ENCODE measurements at places on chromosomes 1 and 21.

- peak; percentile 83 for DNase-seq
Observed at GRCh38 chr1:205598841-205599668, 32.8 kb downstream of the ELK4 start.

GRCh38 chr1:21652937-21653743 is 16.0 kb downstream of the RAP1GAP start:
- no peak for DNase-seq

GRCh38 chr1:207742850-207743555 is 8.9 kb upstream of the CD46 start:
- DNase-seq = no peak

DNA sequence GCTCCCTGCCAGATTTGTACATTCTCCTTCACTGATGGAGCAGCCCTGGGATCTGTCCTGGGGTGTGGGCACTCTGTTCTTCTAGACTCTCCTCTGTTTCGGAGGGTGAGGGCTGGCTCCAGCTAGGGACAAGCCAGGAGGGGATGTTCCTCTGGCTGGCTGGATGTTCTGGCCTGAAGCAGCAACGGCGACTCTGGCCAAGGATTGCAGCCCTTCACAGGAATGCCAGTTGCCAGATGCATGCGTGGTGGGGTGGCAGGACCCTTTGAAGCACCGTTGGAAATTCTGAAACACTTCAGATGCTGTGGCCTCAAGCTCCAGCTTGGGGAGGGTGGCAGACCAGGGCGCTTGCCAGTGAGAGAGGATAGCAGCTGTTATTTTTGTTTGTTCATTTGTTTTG is 210.9 kb downstream of the TRABD2B start:
- DNase-seq = no peak

GRCh38 chr1:30011970-30012369 is 711.4 kb downstream of the MATN1 start:
- no peak for DNase-seq

DNA sequence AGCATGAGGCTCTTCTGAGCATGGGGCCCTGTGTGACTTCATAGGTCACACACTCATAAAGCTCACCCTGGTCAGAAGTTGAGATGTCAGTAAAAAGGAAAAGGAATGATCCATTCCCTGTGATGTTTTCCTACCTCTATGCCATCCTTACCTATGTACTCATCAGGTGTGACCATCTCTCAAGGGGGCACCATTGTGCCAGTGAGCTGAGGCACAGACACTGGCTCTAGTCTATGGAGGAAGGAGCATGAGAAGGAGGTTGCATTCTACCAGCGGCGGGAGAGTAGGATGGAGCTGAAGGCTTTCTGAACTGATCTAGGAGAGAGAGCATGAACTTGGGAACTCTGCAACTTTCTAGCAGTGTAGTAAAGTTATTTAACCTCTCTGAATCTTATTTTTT is 65.8 kb upstream of the RGL1 start:
- DNase-seq = no peak

- no peak for DNase-seq
Observed at GRCh38 chr1:233993651-233994050, 89.2 kb downstream of the SLC35F3 start.

GRCh38 chr1:228275179-228275429 is 67.3 kb downstream of the OBSCN start:
- no peak for DNase-seq

DNA sequence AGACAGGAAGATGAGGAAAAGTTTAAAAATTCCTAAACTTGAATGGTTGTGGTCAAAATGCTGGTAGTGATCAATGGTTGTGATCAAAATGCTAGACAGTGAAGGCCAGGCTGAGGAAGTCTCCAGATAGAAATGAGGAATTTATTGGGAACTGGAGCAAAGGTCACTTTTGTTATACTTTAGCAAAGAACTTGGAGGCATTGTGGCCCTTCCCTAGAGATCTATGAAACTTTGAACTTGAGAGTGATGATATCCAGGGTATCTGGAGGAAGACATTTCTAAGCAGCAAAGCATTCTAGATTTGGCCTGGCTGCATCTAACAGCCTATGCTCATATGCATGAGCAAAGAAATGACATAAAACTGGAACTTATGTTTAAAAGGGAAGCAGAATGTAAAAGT is 35.5 kb upstream of the RABGAP1L start:
- no peak for DNase-seq

DNA sequence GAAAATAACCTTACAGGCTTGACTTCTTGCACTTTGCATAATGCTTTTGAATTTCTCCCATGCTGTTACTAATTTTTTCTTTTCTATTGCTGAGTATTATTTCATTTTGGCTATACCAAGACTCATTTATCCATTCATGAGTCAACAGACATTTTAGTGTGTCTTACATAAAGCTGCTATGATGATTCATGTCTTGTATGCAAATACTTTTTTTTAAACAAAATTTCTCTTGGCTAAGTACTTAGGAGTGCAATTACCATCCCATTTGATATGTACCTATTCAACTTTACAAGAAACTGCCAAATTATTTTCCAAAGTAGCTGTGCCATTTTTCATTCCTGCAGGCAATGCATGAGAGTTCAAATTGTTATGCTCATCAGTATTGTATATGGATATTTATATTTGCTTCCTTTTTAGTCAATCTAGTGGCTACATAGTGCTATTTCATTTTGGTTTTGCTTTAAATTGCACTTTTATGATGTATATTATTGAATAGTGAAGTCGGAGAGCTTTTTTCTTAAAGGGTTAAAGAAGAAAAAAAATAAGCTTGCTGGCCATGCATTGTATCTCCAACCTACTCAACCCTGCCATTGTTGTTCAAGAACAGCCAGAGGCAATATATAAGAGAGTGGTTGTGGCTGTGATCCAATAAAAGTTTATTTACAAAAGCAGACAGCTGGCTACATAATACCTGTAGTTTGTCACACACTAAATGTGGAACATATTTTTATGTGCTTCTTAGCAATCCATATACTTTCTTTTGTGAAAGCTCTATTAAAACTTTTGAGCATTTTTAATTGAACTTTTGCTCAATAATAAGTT is 862.8 kb downstream of the KCNT2 start:
- no peak for DNase-seq

GRCh38 chr1:39971138-39971537 is 16.2 kb downstream of the MFSD2A start:
- DNase-seq = no peak

- peak; percentile 73 for DNase-seq
Observed at GRCh38 chr1:12276225-12276624, 46.4 kb downstream of the VPS13D start.

GRCh38 chr1:196309386-196309785 is 298.9 kb downstream of the KCNT2 start:
- peak; percentile 68 for DNase-seq

- DNase-seq = no peak
Observed at GRCh38 chr1:214525535-214526019, 25.8 kb downstream of the PTPN14 start.

DNA sequence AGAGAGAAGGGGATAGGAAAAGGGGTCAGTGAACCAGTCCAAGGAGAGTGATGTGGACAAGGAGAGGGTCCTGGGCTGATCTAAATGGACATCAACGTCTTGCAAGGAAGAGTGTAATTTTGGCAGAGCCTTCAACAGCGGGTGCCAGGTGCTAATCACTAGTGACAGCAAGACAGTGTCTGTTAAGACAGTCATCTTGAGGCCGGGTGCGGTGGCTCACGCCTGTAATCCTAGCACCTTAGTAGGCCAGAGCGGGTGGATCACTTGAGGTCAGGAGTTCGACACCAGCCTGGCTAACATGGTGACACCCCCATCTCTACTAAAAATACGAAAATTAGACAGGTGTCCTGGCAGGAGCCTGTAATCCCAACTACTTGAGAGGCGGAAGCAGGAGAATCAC is 12.2 kb upstream of the PADI6 start:
- DNase-seq = no peak

- peak; percentile 77 for DNase-seq
Observed at GRCh38 chr1:79353224-79353623, 346.7 kb upstream of the ADGRL4 start.

DNA sequence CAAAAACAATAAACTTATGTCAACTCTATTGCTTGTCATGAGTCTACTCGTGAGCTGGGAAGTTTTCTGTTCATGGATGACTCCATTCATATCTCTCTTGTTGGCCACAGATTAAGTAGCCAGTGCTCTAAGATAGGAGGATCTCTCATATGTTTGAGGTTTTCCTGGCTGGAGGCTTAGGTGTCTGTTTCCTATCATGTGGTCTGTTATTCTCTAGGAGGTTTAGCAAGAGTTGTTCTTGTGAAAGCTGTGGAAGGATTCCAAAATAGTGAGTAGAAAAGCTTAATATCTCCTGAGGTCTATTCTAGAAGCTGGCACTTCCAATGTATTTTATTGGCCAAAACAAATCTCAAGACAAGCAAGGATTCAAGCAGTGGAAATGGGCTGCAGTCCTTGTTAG is 5.8 kb upstream of the KRTAP20-2 start:
- peak; percentile 0 for DNase-seq

GRCh38 chr21:44858791-44859190 is 14.7 kb downstream of the PTTG1IP start:
- no peak for DNase-seq

DNA sequence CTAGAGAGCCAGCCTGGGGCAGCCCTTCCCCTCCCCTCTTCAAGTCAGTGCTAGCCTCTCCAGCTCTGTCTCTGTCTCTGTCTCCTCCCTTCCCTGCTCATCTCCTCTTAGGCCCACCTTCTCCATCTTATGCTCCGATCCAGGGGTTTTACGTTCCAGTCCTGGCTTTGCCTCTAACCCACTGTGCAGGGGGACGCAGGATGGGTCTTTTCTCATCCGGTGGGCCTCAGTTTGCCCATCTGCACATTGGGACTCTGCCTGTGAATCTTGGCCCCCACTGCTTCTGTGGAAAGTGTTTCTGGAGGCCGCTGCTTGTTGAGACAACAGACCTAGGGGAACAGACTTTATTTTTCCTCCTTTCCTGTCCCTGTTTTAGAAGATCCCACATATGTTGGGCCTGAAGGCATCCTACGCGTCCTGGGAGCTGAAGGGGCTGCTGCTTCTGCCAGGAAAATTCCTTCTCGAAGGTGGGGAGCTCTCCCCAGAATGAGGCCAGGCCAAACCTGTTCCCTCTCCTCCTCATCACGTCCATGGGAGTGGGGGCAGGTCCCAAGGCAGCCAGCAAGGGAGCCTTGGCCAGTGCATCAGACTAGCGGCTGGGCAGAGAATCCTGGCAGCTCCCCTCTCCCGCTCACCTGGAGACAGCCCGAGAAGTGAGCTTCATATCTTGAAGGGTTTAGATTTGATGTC is 99.5 kb upstream of the CSF3R start:
- DNase-seq = no peak

- peak; percentile 52 for DNase-seq
Observed at GRCh38 chr1:42957880-42958487, 684 bp downstream of the SLC2A1 start.

DNA sequence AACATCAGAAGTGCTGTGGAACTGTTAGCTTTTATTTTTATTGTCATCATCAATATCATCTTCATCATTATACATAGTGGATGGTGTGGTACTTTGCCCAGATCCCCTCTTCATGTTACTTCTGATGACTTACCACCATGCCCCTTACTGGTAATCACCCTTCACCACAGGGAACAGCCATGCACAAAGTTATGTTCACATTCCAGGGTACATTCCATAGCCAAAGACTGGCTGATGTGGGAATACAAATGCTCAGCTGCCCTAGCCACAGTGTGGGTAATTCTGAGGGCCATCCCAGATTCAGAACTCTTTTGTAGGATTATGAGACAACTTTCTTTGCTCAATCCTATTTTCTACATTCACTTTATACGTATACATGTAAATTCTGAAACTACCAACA is 691.3 kb upstream of the CXADR start:
- no peak for DNase-seq

- DNase-seq = no peak
Observed at GRCh38 chr1:247204177-247204647, 32.4 kb upstream of the ZNF124 start.

DNA sequence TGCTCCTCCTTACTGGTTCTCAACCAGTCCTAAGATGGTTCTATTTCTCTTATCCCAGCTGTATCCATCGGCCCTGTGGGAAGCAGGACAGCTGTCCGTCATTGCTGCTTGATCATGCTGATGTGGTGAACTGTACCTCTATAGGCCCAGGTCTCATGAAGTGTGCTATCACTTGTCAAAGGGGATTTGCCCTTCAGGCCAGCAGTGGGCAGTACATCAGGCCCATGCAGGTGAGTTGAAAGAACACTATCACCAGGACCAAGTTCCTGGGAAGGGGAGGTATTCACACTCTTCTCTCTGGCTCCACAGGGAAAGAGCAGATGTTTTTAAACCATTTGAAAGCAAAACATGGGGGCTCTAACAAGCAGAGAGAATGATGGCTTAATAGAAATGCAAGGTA is 302.6 kb downstream of the PAPPA2 start:
- no peak for DNase-seq

DNA sequence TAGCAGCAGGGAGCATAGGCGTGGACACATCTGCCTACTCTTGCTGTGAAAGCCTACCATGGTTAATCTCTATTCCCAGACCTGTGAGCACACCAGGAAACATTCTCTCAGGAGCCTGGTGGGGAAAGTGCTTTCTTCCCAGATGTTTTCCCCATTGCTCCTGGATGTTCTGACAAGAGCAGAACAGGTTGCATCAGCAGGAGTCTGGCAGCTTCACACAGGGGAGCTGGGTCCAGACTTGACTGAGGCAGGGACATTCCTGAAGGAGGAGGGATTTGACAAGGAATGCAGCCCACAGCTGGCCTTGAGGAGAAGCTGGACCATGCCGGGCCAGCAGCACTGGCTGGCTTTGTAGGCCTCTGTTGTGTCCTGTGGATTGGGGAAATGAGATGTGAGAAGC is 21.0 kb upstream of the ARTN start:
- peak; percentile 54 for DNase-seq

DNA sequence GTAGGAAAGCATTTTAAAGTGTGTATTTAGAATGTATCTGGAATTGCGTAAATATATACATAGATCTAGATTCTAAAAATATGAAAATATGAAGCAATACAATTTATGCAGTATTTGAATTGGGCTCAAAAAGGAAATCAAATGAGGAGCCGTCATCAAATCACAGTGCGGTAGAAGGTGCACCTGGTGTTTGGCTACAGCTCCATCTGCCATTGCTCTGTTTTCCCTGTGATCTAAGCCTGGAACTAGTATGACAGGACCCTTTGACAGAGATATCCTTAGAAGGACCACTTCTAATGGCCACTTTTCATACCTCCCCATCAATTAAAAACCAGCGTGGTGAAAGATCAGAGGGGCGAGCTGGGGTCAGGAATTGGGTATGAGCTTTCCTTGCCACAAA is 202.6 kb downstream of the NFIA start:
- DNase-seq = no peak

DNA sequence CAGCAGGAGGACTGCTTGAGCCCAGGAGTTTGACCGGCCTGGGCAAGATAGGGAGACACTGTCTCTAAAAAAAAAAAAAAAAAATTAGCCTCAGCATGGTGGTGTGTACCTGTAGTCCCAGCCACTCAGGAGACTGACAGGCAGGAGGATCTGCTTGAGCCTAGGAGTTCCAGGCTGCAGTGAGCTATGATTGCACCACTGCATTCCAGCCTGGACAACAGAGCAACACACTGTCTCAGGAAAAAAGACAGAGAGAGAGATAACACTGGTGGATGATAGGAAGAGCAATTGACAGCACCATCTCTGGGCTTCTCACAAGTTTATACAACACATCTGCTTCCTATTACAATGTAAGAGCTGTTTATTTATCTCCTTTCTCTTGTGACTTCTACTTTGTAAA is 2.4 kb upstream of the RNU11 start:
- DNase-seq = no peak

Measured in cardiac fibroblast (primary cell).